ENCODE measurements at places on chromosomes 7 and 10.

GRCh38 chr10:26690731-26691475 lies 6.6 kb upstream of the PDSS1 start:
- DNase-seq, result no peak

- DNase-seq, result no peak
These were observed 113.5 kb downstream of the SORBS1 start for GRCh38 chr10:95447685-95448084.

DNA sequence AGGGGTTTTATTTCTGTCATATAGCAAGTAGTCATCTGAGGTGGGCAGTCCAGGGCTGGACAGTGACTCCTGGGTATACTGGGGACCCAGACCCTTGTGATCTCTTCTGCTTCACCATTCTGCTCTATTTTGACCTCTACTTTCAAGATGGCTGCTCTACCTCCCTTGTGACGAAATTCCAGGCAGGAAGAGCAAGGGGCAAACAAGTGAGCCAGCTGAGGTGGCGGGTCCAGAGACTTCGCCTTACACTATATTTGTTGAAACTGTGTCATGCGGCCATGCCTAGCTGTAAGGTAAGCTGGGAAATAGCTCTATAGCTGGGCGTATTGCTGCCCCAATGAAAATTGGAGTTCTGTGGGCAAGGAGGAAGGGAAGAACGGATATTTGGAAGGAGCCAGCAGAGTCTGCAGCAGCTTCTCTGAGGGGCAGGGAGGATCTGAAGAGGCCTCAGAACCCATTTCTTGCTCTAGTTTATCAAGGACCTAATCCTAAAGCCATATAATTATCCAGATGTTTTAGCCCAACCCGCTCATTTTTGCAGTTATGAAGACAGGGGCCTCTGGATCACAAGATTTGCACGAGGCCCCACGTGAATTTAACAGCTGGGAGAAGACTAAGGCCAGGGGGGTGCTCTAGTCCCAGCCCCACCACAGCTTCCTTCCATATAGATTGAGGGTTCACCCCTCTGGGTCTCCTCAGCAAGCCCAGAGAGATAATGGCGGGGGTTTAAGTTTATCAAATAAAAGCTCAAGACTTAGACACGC lies 7.7 kb upstream of the CPA1 start:
- no peak for DNase-seq

DNA sequence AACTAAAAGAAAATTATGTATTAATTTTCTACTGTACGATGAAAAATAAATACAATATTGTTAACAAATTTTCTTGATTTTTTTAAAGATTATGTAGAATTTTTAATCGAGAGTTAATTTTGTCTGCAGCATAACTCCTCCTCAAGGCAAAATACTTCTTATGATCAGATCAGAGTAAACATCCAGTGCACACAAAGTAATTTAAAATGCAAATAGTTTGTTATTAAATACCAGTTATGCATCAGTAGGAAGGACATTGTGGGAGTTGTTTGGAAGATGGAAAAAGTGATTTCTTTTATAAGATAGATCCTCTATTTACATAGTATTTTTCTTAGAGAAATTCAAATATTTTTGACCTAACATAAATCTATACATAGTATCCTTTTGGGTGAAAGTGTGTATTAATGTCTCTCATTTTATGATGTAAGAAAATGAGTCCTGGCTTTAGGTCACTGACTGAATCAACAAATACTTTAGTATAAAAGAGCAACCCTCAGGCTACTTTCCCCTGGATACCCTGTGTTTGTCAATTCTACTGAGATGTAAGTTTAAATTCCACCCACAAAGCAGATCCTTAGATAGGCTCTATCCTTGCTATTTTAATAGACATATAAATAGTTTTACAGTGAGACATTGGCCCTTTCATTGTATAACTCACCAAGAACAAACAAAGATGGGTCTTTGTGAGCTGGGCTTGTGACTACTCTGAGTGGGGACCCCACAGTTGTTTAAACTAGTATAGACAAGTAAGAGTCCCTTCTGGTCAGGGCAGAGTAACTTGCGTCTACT lies 1133.7 kb downstream of the GATA3 start:
- DNase-seq, result no peak

DNA sequence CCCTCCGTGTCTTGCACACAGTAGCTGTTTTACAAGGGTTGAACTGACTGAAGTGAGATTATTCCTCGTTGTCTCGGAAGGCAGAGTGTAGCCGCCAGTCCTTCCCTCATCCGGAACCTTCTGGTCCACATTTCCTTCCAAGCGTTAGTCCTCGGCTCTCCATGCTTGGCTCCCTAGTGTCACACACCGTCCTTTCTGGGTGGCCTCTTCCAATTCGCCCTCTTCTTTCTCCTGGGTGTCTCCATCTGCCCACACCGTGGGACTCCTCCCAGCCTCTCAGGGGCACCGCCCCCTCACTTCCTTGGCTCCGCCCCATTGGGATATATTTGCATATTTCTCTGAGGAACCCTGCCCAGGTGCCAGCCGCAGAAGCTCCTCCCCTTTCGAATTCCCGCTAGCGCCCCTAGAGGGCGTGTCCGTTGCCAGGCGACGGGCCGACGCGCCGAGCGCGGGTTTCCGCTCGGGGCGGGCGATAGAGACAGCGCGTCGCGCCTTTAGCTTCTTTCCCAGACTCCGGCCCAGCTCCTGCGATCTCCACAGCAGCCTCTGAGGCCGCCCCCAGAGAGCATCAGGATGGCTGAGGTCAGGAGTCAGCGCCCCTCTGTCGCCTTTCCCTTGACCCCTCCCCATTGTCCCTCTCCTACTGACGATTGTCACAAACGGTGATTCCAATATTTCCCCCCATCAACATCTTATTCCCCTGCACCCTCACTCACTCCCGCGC lies at the start of gene CFAP58:
Gene CFAP58 (plus strand): TSS at position 509 of the 724 bp plus-strand sequence. CDS start 65 bp downstream, at position 574.
- DNase-seq, result peak; percentile 97

DNA sequence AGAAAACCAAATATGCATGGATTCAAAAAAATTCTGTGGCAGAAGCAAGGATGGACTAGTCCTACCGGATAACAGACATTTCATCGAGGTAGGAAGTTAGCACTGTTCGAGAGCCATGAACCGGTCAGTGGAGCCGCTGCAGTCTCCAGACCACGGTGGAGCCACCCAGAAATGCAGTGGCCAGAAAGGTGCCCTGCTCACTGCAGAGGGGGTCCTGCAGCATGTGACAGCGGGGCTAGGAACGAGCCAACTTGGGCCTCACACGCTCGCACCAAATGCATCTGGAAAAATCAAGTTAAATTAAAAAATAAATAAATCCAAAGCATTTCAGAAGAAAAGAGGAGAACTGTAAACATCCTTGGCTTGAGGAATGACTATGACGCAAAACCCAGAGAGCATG lies 13.1 kb upstream of the CFAP46 start:
- no peak for DNase-seq

DNA sequence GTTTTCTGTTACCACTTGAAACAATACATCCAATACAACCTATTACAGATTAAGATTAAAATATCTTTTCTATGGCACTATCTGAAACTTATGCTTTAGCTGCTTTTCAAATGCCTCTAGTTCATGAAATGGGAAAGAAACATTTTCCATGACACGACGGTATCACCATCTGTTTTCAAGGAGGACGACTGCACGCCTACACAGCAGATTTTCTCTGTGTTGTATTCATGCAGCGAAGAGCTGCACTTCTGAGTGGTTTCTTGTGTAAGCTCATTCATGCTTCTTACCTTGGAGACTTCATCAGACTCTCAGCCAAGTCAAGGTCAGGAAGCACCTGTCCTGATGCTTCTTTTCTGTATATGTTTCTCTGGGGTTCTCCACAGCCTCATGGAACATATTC lies 179.2 kb downstream of the DYNC1I1 start:
- DNase-seq, result no peak

DNA sequence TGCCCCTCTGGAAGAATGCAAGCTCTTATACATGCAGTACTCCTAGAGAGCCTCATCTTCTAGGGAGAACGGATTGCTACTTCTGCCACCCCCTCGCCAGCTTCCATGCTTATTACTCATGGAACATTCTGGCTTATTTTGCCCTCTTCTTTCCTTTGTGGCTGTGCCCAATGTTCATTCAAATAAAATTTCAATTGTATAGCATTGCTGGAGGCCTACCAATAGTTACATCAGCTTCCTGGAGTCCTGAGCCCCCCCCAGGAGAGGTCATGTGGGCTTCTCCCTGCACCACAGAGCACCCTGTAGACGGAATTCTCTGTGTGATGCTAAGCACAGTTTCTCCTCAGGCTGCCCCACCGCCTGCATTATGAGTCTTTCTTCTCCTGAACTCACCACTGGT lies 1094.0 kb downstream of the KCNMA1 start:
- no peak for DNase-seq

GRCh38 chr10:121813857-121814256 lies 114.0 kb downstream of the ATE1 start:
- no peak for DNase-seq

- no peak for DNase-seq
These were observed 9.5 kb downstream of the IRF5 start for GRCh38 chr7:128946936-128947830.

DNA sequence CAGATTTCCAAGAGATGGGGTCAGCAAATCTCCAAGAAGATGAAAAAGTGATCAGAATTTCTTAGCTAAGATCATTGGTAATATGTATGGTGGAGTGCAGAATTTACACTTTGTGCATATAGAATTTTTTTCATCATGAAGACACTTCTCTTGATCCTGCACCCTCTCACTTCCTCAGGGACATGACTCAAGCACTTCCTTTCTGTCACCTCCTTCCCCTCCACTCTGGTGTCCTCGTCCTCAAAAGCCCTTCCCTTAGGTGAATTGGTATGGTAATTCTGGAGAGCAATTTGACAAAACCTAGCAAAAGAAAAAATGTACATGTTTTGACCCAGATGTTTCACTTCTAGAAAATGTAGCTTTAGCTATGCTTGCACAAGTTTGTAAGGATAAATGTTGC lies 18.1 kb downstream of the CALN1 start:
- DNase-seq, result no peak

- no peak for DNase-seq
These were observed 72.1 kb downstream of the TMEM270 start for GRCh38 chr7:73933091-73933490.

DNA sequence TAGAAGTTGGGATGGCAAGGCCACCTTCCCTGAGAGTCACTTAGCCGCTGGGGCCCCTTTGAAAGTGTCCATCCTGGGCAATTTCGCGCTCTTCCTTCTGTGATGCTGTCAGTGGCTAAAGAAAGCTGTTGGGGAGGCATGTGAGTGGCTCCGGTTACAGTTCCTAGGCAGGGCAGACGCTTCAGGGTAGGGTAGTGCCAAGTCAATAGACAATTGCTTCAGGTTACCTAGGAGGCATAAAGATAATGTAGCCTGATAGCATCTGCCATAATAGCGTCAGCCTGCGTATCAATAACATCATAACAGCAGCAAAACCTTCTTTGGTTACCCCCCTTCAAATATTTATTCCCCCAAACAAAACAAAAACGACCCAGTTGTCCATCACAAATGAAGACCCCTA lies at the start of gene FAM107B:
Gene FAM107B (minus strand): TSS at position 101 of the 400 bp plus-strand sequence. CDS start 234 bp downstream, outside the sequence.
- no peak for DNase-seq

- no peak for DNase-seq
These were observed 96.5 kb upstream of the DKK1 start for GRCh38 chr10:52217531-52217930.

GRCh38 chr10:114030140-114030539 lies 13.5 kb upstream of the ADRB1 start:
- no peak for DNase-seq

GRCh38 chr7:2046581-2047565 lies 185.9 kb downstream of the MAD1L1 start:
- no peak for DNase-seq

- peak; percentile 58 for DNase-seq
These were observed 3.6 kb downstream of the ZSCAN21 start for GRCh38 chr7:100053215-100053614.

GRCh38 chr10:27743012-27743876 lies 2.4 kb downstream of the MKX start:
- peak; percentile 24 for DNase-seq

- DNase-seq, result no peak
These were observed 119.0 kb downstream of the GRID1 start for GRCh38 chr10:86247588-86247987.

GRCh38 chr7:28528899-28529298 lies 116.6 kb downstream of the CREB5 start:
- no peak for DNase-seq

GRCh38 chr10:5615316-5615715 lies 51.1 kb downstream of the ASB13 start:
- no peak for DNase-seq

GRCh38 chr10:29646238-29646902 lies 11.6 kb upstream of the SVIL start:
- DNase-seq, result no peak

GRCh38 chr10:75363431-75363830 lies 38.1 kb downstream of the ZNF503 start:
- DNase-seq, result no peak

- DNase-seq, result no peak
These were observed 523.9 kb upstream of the MGMT start for GRCh38 chr10:128943111-128943510.

DNA sequence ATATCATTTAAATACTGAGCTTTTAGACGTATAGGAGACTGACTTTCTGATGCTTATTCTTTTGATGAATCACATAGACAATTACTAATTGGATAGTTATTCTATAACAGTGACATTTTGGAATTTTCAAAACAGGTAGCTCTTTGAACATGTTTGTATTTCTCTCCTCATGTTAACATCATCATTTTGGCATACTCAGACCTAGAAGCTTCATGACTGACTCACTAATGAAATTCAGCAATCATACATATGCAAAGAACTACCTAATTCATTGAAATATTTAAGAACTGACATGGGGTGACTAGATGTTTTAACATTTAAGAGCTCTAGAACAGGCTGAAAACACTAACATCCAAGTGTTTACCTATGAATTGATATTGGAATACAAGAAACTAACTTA lies 192.3 kb downstream of the VTI1A start:
- DNase-seq, result no peak

- no peak for DNase-seq
These were observed 188.8 kb upstream of the POT1 start for GRCh38 chr7:125118444-125118843.

GRCh38 chr10:118581340-118581739 lies 14.1 kb downstream of the PRLHR start:
- DNase-seq, result no peak

GRCh38 chr7:27462575-27463270 lies 200.0 kb downstream of the HIBADH start:
- DNase-seq, result no peak

GRCh38 chr10:123156078-123156477 lies 1.9 kb downstream of the BUB3 start:
- no peak for DNase-seq

DNA sequence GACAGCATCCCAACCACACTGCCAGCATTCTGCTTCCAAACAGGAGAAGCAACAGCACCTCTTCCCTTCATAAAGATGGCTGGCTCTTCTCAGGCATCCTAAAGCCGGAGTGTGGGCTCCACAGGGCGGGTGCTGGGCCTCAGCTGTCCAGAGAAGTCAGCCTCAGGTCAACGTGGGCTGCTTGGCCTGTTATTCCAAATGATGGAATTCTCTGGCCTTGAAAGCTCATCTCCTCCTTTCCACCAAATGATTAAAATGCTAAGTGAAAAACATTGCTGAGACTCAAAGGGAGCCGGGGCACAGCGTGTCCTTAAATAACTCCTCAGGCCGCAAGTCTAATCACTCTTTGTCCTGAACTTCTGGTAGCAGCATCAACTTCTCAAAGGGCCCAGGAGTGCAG lies 53.1 kb upstream of the CPXM2 start:
- no peak for DNase-seq

- DNase-seq, result no peak
These were observed 67.1 kb downstream of the CUBN start for GRCh38 chr10:17062493-17062892.

GRCh38 chr10:124497196-124497881 lies 35.7 kb downstream of the LHPP start:
- DNase-seq, result no peak

Measured in CD4-positive, alpha-beta T cell treated with Interferon alpha-2 for 1 hour (primary cell).